Tibial nerve (tissue), 4 donors: ENCODE measurements at places on chromosomes 11 and 22. TPM values are rescaled to one million over a fixed set of nuclear protein-coding genes. Genes with fewer than 3 reads are reported as not detected.

Gene TPBGL
- total RNA-seq: 1.0 TPM

Gene PPP6R2
- total RNA-seq: 89.4 TPM

DNA sequence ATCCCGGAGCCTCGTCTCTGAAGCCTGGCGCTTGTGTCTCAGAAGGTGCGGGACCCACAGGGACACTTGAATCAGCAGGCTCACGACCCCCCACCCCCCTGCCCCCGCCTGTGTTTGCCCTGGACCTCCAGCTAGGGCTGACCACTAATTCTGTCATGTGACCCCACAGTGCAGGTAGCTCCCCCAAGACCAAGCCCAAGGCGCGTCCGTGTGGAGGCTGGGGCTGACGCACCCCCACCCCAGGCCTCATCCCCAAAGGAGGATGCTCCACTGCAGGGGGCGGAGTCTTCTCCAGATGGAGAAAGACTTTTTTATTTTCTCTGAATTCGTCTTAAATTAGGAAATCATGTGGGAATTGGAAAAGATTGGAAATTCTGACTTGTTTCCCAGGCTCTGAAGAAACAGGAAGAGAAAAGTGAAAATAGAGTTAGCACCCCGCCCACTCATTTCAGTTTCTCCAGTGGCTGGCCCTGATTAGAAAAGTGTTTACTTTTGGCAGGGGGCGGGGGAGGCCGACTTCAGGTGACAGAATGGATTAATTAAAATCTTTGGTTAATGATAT is 1.0 kb upstream of the RELA start:
- DNase-seq: no peak
- peak overlapping the region; percentile 93 for H3K27ac ChIP-seq
- peak overlapping the region; percentile 91 for H3K4me3 ChIP-seq
- H3K4me1 ChIP-seq: peaks cover 31% of the 10 kb centered on the region
- peaks cover 17% of the 10 kb centered on the region for H3K36me3 ChIP-seq

DNA sequence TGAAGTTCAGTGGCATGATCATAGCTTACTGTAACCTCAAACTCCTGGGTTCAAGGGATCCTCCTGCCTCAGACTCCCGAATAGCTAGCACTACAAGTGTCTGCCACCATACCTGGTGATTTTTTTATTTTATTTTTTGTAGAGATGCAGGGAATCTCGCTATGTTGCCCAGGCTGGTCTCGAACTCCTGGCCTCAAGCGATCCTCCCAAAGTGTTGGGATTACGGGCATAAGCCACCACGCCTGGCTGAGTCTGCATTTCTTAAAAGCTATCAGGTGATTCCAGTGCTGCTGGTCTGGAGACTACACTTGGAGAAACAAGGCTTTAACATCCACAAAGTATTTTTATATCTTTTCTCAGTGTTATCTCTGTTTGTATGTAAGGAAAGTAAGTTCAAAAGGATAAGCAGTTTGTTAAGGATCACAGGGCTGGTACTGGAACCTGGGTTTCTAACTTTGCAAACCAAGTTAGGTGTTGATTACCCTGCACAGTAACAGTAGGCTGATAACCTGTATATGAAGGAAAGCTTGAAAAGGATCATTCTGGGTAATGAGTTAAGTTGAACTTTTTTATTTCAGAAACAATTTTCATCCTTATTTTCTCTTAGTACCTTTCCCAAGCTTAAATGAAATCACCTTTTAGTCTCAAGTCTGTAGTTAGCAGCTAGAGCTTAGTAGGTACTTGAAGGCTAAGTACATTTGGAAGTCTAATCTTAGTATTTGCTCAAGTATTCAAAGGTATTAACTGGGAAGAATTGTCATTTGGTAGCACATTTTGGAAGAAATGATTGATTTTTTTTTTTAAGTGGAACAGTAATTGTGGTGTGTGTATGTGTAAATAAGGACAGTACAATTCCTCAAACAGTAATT is 12.5 kb downstream of the ACER3 start:
- H3K27ac ChIP-seq: no peak overlapping the region
- H3K36me3 ChIP-seq: peaks cover 19% of the 10 kb centered on the region
- no peak overlapping the region for H3K4me3 ChIP-seq
- no peaks in the 10 kb centered on the region for H3K27me3 ChIP-seq
- DNase-seq: no peak
- H3K4me1 ChIP-seq: no peaks in the 10 kb centered on the region

GRCh38 chr22:38799265-38800002 is 5.5 kb upstream of the DNAL4 start:
- H3K27ac ChIP-seq: no peak overlapping the region
- H3K4me3 ChIP-seq: no peak overlapping the region
- no peak for DNase-seq
- H3K36me3 ChIP-seq: no peaks in the 10 kb centered on the region
- H3K4me1 ChIP-seq: no peaks in the 10 kb centered on the region

DNA sequence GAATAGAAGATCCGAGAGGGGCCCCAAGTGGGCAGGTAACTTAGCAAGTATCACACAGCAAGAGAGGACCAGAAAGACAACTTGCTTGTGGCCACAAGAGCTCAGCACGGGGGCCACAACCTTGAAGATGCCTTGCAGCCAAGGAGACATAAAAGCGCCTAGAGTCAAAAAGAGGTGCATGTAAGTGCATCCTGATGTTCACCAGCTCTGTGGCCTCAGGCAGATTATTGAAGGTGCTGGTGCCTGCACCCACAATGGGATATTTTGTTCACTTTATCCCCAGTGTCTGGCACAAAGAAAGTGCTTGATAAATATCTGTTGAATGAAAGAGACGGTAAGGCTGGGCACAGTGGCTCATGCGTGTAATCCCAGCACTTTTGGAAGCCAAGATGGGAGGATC is 106.0 kb upstream of the ASPHD2 start:
- no peaks in the 10 kb centered on the region for H3K36me3 ChIP-seq
- no peaks in the 10 kb centered on the region for H3K27me3 ChIP-seq
- no peaks in the 10 kb centered on the region for H3K4me1 ChIP-seq
- DNase-seq: no peak
- H3K27ac ChIP-seq: no peak overlapping the region

DNA sequence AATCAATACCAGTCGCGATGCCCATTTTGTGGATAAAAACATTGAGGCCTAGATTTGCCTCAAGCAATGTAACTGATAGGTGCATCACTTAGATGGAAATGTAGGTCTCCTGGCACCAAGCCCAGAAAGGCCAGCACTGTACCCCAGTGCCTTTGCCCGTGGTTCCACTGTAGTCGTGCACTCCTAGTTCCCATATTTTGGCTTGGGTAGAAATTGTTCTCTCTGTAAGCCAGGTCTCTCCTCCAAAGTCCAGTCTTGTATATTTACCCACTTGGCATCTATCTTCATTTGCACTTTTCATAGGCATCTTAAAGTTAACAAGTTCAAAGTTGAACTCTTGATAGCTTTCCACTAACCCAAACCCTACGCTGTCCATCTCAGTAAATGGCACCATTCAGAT is 41.6 kb upstream of the DMC1 start:
- DNase-seq: no peak
- H3K27ac ChIP-seq: no peak overlapping the region
- no peak overlapping the region for H3K4me3 ChIP-seq
- H3K36me3 ChIP-seq: no peaks in the 10 kb centered on the region
- no peaks in the 10 kb centered on the region for H3K27me3 ChIP-seq

DNA sequence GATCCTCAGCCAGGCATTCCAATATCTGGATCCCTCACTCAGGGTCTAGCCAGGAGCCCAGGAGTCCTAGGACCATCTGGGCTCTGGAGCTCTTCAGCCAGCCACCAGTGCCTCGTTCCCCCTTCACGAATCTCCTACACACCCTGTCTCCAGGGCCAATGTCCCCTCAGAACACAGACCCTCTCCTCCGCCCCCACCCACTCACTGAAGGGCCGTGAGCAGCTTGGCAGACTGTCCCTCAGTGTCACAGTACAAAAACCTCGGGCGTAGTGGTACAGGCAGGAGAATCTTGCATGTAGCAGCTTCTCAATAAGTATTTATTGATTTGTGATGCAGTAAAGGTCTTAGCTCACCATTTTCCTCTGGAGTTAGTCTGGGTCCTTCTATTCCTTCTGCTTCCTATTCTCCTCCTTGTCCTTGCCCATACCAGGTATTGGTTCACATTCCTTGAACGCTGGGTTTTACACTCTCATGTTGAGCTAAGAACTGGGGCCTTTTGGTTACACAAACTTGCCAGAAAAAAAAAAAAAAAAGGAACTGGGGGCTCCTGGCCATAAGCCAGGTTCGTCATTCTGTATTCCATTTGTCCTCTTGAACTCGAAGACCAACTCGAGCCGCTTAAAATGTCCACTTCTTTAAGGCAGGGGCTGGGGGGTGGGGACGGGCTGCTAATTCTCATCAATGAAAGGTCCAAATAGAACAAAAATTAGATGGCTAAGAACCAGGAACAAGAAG is 2.3 kb downstream of the CXCR5 start:
- H3K4me3 ChIP-seq: peak overlapping the region; percentile 38
- no peak for DNase-seq
- no peaks in the 10 kb centered on the region for H3K4me1 ChIP-seq
- no peak overlapping the region for H3K27ac ChIP-seq

DNA sequence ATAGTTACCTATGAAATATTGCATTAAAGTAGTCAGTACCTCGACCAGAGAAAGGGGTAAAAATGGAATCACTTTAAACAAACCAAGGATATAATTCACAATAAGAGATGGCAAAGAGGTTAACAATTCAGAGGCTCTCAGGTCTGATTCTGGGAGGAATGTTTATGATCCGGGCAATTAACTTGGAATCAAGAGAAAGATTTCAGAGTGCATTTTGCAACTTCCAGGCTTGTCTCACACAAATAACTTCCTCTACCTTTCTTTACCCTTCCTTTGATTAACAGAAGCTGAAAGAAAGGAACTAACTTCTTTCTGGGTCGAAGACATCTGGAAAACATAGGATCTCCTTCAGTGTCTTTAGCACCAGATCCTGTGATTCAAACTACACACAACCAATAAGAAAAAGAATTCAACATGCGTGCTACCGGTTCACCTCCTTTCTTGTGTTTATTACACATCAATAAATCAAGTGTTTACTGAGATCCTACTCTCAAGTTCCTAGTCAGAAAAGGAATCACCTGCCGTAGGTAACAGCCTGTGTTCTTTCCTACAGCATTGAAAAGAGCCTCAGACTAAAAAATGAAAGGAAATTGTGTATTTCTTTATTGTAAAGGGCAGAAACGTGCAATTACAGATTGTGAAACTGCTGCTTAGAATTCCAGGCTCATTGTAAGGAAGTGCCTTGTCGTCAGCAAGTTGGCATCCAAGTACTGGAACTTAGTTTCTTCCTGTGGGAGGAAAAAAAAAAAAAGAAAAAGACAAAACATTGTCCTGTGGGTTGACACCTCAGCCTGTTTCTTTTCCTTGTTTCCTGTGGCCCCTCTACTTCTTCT is 29.5 kb downstream of the CARD18 start:
- no peak for DNase-seq
- no peaks in the 10 kb centered on the region for H3K4me1 ChIP-seq
- no peak overlapping the region for H3K27ac ChIP-seq
- H3K36me3 ChIP-seq: no peaks in the 10 kb centered on the region
- H3K4me3 ChIP-seq: no peak overlapping the region

GRCh38 chr11:69558519-69558941 is 77.1 kb downstream of the LINC01488 start:
- DNase-seq: no peak
- H3K27ac ChIP-seq: no peak overlapping the region
- no peak overlapping the region for H3K4me3 ChIP-seq
- no peaks in the 10 kb centered on the region for H3K27me3 ChIP-seq

- no peaks in the 10 kb centered on the region for H3K36me3 ChIP-seq
- DNase-seq: no peak
- peaks cover 37% of the 10 kb centered on the region for H3K4me1 ChIP-seq
- H3K27ac ChIP-seq: no peak overlapping the region
Observed at GRCh38 chr11:83054904-83055380, 16.8 kb downstream of the RAB30 start.

- peaks cover 59% of the 10 kb centered on the region for H3K4me1 ChIP-seq
- DNase-seq: no peak
- no peak overlapping the region for H3K4me3 ChIP-seq
- H3K36me3 ChIP-seq: no peaks in the 10 kb centered on the region
- peak overlapping the region; percentile 65 for H3K27ac ChIP-seq
Observed at GRCh38 chr11:61700720-61701119, 20.5 kb downstream of the DAGLA start.

DNA sequence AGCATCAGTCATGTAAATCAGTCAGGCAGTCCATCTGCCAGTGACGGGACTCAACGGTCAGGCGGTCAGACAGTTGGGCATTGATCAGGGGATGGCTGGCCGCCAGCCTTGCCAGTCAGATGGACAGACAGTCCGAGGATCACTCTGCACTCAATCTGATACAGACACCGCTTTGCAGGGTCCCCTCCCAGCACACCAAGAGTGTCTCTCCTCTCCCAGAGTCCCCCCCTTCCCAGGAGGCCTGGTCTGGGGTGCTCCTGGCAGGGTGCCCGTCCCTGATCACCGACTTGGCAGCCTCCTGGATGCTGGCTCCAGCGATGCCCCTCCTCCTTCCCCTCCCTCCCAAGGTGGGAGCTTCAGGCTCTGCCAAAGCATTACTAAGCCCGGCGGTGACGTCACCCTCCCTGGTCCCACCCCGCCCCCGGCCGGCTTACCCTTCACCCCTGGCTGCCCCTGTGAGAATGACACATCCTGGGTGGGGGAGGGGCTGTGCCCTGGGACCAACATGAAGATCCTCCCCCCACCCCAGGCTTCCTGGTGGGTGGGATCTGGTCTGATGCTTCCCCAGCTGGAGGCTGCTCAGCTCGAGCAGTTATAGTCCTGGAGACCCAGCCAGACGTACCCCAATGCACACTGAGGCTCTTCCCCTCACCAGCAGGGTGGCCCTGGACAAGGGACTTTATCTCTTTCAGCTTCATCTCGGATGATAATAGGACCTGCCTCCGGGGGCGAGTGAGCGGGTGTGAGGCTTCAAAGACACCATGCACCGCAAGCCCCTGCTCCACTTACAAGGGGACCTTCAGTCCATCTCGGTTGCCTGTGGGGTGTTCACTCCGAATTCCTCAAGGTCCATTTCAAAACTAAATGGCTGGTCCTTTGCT is 69.2 kb downstream of the CD82 start:
- peak overlapping the region; percentile 52 for H3K27ac ChIP-seq
- DNase-seq: no peak
- H3K36me3 ChIP-seq: no peaks in the 10 kb centered on the region
- H3K27me3 ChIP-seq: no peaks in the 10 kb centered on the region

GRCh38 chr11:61626580-61627380 is 45.9 kb upstream of the SYT7 start:
- no peaks in the 10 kb centered on the region for H3K4me1 ChIP-seq
- DNase-seq: no peak
- peaks cover 2% of the 10 kb centered on the region for H3K27me3 ChIP-seq
- no peak overlapping the region for H3K4me3 ChIP-seq
- no peak overlapping the region for H3K27ac ChIP-seq

DNA sequence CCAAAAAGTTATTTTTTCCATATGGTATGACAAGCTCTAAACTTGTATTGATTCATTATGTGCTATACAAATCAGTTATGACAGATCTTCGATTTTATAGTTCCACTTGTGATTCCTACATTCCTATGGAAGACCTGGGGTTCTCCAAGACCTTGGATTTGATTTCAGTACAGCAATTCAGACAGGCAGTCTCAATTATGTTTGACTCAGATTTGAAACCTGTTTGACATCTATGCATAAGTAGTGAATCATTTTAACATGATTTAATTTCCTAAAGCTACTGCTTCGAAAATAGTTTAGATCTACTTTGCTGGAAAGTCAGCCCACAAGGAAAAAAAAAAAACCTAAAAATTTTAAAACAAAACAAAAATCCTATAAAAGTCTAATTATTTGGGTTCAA is 820.4 kb downstream of the LUZP2 start:
- H3K27ac ChIP-seq: no peak overlapping the region
- no peak overlapping the region for H3K4me3 ChIP-seq
- no peaks in the 10 kb centered on the region for H3K4me1 ChIP-seq
